Activated CD8-positive, alpha-beta memory T cell treated with anti-CD3 and anti-CD28 coated beads for 1 hour (primary cell): ENCODE measurements at places on chromosomes 7 and 10.

DNA sequence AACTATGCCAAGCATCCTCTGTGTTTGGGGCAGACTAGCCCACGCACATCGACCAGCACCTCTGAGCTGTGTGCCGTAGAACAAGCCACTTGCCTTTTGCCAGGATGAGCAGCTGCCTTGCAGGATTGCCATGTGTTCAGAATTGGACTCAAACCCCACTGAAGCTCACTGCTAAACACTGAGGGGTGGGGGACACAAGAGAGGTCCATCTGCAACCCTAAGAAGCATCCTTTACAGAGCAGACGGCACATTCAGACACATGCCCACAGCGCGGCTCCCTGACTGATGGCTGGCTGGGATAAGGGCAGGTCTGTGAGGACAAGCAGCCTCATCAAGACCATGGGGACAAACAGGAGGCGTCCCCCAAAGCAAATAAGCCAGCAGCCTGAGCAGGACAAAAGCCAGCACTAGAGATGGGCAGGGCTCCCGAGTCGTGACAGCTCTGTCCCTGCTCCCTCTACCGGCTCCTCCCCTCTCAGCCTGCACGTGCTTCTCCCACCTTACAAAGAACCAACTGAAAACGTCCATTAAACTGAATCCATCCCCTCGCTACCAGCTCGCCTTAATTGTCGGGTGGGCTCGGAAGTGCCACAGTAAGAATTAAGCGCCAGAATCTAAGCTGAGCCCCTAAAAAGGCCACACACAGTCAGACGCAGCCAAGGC is 114.2 kb downstream of the PRKAG2 start:
- DNase-seq: no peak

GRCh38 chr10:60488111-60488669 is 98.5 kb upstream of the ANK3 start:
- no peak for DNase-seq

DNA sequence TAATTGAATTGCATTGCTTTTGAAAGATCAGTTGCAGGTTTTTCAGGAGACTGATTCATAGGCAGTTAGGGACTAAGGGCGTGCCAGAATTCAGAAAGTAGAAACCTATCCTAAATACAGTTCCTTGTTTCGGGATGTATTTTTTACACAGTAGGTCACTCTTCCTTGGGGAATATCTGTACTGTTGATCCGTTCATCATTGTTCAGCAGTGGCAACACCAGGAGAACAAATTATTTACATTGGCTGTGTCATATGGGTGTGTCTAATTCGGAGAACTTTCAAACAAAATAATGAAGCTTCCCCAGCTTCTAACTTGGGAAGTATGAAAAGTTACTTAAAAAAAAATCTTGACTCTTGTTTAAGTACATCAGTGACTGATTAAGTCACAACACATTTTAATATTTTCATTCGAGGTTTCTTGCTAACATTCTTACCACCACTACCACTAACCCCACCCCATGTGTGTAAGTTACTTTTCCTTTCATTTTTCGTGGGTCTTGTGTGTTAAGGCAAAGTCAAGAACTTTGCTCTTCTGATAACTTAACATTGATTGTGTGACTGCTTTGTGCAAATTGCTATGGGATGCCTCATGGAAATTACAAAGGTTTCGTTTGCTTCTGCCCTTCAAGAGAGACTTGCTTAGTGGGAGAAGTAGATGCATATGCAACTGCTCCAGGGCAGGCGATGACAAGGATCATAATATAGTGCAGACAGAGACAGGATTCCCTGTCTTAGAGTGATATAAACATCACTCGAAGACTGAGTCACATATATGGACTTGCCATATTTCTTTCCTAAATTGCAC is 43.8 kb upstream of the RPA3 start:
- DNase-seq: no peak

GRCh38 chr10:3869036-3869435 is 84.0 kb upstream of the KLF6 start:
- no peak for DNase-seq

DNA sequence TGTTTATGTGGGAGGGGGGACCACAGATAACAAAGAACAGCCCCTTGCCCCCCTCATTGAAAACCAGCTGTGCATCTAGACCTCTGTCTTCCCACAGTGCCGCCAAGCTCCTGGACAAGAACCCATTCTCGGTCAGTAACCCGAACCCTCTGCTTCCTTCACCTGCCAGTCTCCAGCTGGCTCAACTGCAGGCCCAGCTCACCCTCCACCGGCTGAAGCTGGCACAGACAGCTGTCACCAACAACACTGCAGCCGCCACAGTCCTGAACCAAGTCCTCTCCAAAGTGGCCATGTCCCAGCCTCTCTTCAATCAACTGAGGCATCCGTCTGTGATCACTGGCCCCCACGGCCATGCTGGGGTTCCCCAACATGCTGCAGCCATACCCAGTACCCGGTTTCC is 91.0 kb upstream of the PDCD4 start:
- no peak for DNase-seq

GRCh38 chr7:112296432-112296831 is 89.9 kb downstream of the ZNF277 start:
- DNase-seq: no peak

DNA sequence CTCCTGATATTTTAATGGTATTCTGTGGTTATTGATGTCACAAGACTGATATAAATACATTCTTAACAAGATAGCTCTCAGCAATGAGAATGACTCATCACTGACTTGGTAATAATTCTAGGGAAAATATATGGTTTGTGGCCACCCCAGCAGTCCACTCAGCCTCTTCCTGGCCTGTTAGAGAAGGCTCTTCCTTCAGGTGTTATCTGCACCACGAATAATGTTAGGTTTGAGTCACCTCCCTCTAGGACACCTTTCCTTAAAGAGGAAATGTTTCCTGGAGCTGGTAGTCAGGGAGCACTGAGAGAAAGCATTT is 163.3 kb downstream of the SVIL start:
- no peak for DNase-seq

DNA sequence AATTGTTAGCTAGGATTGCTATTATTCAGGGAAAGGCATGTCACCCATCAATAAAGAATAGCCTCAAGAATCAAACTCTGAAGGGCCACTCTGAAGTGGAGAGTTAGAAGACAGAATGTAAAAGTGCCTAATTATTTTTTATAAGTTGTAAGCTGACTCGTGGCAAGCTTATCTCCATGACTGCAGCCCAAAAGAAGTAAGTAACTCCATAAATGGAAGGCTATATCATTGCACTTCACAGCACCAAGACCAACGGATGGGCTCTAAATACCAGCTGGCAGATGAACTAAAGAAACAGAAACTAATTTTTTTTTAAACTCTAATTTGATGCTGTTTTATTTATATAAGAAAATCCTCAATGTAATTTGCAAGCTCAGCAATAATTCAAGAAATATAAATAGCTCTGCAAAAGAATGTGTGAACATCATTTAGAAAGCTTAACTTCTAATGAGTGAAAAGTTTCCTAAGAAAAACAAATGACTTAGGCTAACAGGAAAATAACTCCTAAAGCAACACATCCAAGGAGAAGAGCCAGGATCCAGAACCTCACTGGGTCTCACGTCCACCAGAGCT is 165.5 kb downstream of the SNX13 start:
- DNase-seq: no peak

DNA sequence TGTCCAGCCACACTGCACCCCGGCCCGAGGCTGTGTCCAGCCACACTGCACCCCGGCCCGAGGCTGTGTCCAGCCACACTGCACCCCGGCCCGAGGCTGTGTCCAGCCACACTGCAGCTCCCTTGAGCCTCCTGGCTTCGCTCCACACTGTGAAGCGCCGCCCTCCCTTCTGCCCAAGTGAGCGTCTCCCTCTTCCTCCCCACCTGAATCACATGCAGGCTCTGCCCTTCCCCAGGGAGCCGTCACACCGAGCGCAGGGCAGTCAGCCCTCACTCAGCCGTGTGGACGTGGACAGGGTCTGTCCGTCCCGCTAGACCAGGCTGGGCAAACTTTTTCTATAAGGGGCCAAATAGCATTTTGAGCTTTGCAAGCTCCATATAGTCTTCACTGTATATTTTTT is 27.6 kb downstream of the CFAP46 start:
- no peak for DNase-seq

- no peak for DNase-seq
Measured at GRCh38 chr7:5420067-5420880, 3.4 kb downstream of the TNRC18 start.

DNA sequence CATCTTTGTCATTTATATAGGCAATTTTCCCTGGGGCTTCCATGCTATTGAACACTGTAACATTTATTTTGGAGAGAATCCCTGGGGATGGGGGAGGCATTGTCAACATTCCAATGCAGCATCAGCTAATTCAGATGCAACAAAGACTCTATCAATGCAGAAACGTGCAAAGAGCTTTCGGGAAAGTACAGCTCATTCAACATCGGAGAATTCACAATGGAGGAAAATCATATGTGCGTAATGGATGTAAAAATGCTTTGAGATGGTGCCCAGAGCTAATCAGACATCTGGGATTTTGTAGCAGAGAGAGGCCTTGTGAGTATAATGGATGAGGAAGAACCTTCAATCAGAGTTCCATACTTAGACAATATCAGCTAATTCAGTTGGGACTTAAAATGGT is 28.3 kb upstream of the FIS1 start:
- DNase-seq: no peak

GRCh38 chr7:106542550-106543220 is 118.3 kb downstream of the CCDC71L start:
- no peak for DNase-seq

DNA sequence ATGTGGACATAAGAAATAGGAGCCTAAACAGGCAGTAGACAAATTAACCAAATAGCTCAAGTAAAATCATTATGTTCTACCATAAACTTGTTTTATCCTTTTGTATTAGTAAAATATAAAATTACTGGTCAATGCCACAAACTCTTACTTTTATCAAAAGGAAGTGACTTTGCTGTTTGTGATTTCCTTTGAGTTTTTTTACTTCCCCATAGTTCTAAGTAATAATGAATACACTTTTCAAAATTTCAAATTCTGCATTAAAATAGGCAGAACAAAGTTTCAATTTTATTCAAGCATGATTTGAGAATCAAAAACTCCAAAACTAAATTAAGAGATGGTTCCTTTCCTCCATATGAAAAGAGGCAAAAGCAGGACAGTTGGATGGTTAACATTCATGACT is 139.7 kb upstream of the ABCB5 start:
- DNase-seq: no peak
